ENCODE measurements at places on chromosomes 4 and X.

GRCh38 chr4:175891231-175891630, 79.2 kb upstream of the GPM6A start:
- no peak for DNase-seq

GRCh38 chr4:58957711-58958110, 1847.5 kb upstream of the IGFBP7 start:
- DNase-seq: no peak

- no peak for DNase-seq
Observed at GRCh38 chr4:124483048-124483906, 229.3 kb downstream of the ANKRD50 start.

- DNase-seq: no peak
Observed at GRCh38 chr4:678331-679103, 4.2 kb downstream of the MYL5 start.

GRCh38 chr4:109451544-109452273, 18.1 kb downstream of the SEC24B start:
- no peak for DNase-seq

DNA sequence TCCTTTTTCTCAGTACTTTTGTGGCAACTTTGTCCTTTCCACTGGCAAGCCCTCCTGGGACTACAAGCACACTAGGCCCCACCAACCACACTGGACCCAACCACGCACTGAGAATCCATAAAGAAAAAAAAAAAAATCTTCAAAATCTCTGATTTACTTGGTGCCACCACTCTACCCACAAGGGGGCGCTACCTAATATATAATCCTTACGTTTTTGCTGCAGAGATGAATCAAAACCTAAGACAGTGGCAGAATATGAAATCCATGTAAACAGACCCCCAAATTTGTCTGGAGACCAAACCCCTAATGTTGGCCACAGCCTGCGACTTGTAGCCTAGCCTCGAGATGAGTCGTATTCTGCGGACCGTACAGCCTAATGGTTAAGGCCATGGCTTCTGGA, 63.5 kb upstream of the ARHGAP36 start:
- no peak for DNase-seq

- no peak for DNase-seq
Observed at GRCh38 chrX:150205011-150205410, 158.1 kb upstream of the MAMLD1 start.

- DNase-seq: no peak
Observed at GRCh38 chr4:109589605-109590004, 29.6 kb downstream of the MCUB start.

- DNase-seq: no peak
Observed at GRCh38 chr4:22554670-22555069, 38.8 kb upstream of the ADGRA3 start.

GRCh38 chr4:22778547-22779163, 85.9 kb downstream of the GBA3 start:
- DNase-seq: no peak

DNA sequence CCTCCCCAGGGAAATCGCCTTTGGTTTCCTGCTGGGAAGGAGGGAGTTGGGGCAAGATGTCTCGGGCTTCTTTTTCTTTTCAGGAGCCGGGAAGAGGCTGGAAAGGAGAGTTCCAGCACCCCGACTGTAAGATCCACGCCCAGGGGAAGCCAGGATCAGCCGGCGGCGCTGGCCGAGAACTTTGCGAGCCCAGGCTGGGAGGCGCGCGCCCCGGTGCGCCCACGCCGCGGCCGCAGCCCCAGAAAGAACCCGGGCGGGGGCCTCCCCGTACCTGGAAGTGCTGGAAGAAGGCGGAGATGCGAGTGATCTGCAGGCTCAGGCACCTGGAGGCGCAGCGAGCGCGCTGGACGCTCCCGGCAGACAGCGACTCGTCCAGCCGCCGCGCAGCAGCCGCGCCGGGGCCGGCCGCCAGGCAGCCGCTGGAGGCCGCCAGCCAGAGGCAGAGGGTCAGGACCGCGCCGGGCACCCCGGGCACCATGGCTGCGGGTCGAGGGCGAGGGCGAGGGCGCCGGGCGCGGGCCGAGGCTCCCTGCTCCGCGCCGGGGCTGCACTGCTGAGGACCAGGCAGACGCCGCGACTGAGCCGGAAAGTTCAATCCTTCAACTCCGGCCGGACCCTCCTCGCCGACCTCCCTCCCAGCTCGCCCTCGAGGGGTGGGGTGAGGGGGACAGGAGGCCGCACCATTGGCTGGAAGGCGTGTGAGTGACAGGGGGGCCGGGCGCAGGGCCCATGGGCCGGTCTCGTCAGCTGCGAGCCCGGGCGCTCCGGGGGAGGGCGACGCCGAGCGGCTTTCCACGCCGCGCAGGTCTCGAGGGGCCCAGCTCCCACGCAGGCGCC, at the start of gene ANOS1:
ANOS1 (minus strand) TSS at position 579 of the 837 bp plus-strand sequence; CDS start at position 478, 101 bp downstream.
- DNase-seq: no peak

- no peak for DNase-seq
Observed at GRCh38 chrX:72663737-72664136, 50.4 kb downstream of the PHKA1 start.

- no peak for DNase-seq
Observed at GRCh38 chr4:188411805-188412204, 272.6 kb downstream of the TRIML1 start.

DNA sequence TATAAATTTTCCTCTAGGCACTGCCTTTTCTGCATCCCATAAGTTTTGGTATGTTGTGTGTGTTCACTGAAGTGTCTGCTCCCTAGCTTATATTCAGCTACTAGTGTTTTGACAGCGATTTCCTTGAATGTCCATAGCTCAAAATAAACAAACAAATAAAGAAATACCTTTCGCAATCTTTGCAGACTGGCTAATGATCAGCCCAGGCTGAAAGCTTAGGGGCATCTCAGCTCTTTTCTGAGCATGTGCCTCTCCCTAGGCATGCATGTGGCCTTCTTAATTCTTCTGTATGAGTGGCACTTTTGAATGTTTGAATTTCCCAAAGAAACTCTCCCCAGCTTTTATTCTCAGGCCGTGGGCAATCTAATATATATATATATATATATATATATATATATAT, 44.6 kb upstream of the SHROOM4 start:
- DNase-seq: no peak

- no peak for DNase-seq
Observed at GRCh38 chrX:15202454-15203177, 67.3 kb downstream of the ASB9 start.

DNA sequence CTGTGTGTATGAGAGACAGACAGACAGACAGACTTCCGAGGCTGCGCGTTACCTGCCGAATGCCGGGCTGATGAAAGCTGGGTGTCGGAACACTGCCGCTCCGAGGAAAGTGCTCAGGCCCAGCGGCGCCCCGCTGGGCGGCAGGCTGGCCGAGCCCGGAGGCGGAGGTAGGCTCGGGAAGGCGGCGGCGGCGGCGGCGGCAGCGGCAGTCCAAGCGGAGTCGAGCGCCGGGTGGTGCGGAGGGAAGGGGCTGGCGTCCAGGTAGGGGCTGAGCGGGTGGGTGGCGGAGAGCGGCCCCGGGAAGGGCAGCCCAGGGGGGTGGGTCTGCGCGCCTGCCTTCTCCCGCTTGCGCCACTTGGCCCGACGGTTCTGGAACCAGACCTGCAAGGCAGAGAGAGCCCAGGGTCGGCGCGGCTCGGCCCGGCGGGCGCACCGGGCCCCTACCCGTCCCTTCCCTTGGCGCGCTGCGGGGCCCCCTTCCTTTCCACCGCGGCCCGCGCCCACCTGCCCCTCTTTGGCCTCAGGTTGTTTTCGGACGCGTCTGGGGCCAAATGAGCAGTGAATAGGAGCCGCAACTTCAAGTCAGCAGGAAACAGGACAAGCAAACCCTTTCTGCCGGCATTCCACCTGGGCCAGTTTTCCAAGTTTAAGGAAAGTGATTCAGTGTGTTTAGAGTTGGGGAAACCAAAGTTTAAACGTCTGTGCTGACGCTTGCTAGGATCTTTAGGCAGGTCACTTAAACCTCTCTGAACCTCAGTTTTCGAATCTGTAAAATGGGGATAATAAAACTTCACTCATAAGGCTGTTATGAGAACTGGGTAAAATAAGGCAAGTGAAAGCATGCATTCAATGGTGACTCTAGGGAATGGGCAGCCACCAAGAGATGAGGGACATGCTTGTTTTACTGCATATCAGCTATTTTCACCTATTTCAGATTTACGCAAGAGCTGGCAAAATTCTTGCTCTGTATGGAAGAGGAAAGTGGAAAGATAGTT, 8.4 kb downstream of the ARX start:
- no peak for DNase-seq

GRCh38 chrX:104488811-104489210, 77.2 kb upstream of the IL1RAPL2 start:
- DNase-seq: no peak

DNA sequence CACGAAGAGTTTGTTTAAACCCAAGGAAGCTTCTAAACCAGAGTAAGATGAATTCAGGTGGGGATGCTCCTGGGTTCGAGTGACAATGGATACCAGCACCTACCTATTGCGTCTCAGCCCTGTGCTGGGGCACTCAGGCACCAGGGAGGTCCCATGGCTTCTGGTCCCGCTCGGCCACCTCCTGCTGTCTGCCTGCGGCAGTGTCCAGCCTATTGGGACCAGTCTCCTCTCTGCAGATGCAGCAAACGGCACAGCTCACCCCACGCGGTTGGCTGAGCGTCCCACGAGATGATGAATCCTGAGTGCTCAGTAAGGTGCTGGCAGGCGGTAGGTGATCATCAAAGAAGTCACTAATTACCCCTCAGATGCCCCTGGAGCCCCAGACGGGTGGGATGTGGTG, 75.2 kb downstream of the ACOX3 start:
- DNase-seq: no peak

DNA sequence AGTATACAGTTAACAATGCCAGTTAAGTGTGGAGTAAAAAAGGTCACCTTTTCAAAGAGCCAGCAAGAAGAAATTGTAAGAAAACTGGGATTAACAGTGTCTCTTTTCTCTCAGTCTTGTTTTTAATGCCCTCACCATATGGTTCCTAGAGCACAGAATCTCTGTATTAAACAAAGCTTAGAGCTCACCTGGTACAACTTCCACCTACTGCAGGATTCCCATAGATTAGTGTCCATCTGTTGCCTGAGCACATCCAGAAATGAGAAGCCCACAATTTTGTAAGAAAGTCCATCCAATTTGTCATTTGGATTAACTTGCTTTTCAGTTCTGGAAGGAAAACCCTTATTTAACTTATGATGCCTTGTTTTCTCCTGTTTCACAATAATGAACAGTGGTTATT, 1037.1 kb downstream of the STPG2 start:
- no peak for DNase-seq

DNA sequence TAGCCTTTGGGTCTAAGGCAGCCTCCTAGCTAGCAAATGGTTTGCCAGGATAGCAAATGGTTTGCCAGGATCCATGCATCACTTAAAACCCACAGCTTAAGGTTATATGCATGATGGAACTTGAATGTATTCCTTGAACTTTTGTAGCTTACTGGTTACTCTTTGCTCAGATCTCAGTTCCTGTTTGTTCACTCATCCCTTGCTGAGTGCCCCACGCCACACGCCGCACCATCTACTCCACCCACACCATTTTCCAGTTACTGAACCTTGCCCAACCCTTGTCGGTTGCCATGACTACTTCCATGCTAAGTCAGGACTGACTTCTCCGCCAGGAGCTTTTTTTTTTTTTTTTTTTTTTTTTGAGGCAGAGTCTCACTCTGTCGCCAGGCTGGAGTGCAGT, 29.5 kb upstream of the XIAP start:
- no peak for DNase-seq

GRCh38 chr4:142324572-142324971, 521.5 kb downstream of the INPP4B start:
- no peak for DNase-seq

DNA sequence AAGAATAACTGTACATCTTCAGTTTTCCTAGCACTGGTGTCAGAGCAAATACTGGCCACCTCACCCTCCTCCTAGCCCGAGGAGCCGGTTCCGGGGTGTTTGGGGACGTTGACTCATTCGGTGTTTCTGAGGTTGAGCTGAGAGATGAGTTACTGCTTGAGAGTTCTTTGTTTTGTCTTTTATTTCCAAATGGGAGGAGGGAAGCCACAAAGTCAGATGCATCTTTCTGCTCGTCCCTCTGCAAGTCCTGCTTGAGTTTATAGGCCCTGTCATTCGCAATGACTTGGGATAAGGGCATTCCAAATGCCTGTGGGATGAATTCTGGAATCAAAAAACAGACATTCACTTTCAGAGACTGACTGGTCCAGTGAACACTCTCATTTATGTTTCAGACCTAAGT, 77.5 kb downstream of the HCCS start:
- DNase-seq: no peak

DNA sequence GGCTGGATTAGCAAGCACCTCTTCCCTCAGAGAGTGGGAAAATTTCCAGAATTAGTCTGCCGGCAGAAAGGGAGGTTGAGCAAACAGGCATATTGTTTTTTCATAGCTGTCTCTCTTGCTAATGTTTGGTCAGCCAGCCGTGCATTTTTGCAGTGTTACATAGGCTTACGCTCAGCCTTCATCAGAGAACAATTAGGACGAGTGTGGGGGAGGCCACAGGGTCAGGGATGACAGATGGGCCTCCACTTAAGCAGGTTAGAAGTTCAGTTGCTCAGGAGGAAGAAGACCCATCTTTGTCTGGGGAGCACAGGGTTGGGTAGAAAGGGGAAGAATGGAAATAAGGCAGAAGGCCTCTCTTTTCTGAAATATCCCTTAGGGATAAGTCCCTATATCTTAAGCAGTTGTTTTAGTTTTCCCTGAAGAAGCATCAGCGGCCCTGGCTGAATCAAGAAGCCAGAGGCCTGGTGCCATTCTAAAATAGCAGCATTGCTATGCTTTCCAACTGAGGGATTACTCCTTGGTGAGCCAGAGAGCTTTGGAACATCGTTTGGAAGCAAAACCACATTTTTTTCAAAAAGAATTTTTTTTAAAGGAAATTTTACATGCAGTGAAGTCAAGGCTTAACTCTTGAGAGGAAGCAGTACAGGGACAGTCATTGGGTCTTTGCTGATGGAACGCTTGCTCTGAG, 118.8 kb downstream of the SMIM20 start:
- DNase-seq: no peak

- no peak for DNase-seq
Observed at GRCh38 chrX:39443240-39443639, 642.0 kb downstream of the MID1IP1 start.

DNA sequence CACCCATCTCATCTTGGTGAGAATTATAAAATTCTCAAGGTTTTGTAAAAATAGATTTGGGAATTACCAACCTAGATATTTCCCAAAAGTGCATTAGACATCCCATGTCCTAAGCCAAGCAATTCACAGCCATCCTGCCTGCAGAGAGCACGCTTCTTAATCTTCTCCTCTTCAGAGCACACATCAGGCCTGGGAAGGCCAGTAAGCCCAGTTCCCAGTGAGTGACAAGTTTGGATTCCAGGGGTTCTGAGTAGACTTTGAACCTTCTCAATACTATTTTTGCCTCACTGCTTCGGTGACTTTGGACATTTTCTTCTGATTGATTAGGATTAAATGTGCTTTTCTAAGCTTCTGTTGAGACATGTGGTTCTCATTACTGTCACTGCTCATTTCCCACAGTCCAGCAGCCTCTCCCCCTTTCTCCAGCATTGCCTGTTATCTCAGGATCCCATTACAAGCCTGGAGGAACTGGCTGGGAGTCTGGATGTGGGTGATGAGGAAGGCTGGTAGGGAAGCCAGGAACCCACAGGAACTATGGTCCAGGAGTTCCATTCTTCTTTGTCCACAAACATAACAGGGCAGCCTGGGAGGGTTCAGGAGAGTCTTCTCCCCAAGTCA, 56.4 kb upstream of the TMEM150C start:
- DNase-seq: no peak

Measured in activated CD4-positive, alpha-beta T cell treated with anti-CD3 and anti-CD28 coated beads for 4 hours (primary cell).